ENCODE measurements at places on chromosomes 4 and X. TPM values are rescaled to one million over a fixed set of nuclear protein-coding genes. Genes with fewer than 3 reads are reported as not detected.

Gene MPP1
- total RNA-seq: 36.4 TPM

Gene PRKG2
- 2.0 TPM for total RNA-seq

Gene NSUN7
- total RNA-seq: not detected

Gene NKAP
- 2.5 TPM for total RNA-seq

- H3K27ac ChIP-seq: peak overlapping the region; percentile 63
- DNase-seq: peak; percentile 99
- H3K4me3 ChIP-seq: no peak overlapping the region
- H3K4me1 ChIP-seq: peaks cover 36% of the 10 kb centered on the region
- no peaks in the 10 kb centered on the region for H3K27me3 ChIP-seq
Measured at GRCh38 chr4:76987153-76987591, 37.6 kb downstream of the SEPTIN11 start.

GRCh38 chr4:104575278-104575677, 80.6 kb upstream of the CXXC4 start:
- no peak overlapping the region for H3K27ac ChIP-seq
- no peaks in the 10 kb centered on the region for H3K36me3 ChIP-seq
- H3K27me3 ChIP-seq: no peaks in the 10 kb centered on the region
- no peak overlapping the region for H3K4me3 ChIP-seq
- DNase-seq: no peak
- H3K4me1 ChIP-seq: no peaks in the 10 kb centered on the region

DNA sequence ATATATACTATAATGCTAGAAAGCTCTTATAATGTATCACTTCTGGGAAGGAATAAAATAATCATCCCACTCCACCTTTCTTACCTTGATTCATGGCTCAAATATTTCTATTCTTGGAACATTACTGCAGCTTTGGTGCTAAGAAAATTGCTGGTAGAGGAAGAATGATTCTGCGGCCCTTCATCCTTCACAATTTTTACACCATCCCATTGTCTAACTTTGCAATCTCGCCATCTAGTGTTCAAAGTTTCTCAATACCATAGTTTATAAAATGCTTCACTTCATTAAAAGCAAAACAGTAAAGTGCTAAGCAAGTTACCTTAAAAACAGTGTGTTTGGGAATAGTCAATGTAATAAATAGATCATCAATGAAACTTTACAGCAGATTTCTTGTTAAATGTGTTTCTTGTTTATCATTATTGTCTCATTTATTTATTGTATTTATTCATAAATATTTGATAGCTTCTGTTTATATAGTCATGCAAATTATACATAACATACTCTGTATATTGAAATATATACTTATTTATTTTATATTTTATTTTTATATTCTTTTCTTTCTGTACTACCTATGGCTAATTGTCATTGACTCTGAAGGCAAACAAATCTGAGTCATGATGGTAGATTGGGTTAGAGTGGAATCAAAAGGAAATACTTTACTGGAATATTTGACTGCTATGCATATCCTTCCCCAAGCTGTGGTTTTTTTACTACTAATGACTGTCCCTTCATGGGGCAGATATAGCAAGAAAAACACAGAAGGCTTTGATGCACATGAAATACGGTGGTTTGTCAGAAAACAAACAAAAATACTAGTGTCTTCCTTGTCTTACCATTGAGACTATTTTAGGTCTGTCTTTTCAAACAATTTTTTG, 390.7 kb downstream of the MAPK10 start:
- DNase-seq: peak; percentile 72
- H3K27me3 ChIP-seq: no peaks in the 10 kb centered on the region
- no peak overlapping the region for H3K27ac ChIP-seq
- peaks cover 6% of the 10 kb centered on the region for H3K4me1 ChIP-seq
- no peaks in the 10 kb centered on the region for H3K36me3 ChIP-seq
- H3K4me3 ChIP-seq: no peak overlapping the region

- H3K27me3 ChIP-seq: peaks cover 2% of the 10 kb centered on the region
Measured at GRCh38 chrX:44291468-44292092, 51.9 kb downstream of the EFHC2 start.

- no peak overlapping the region for H3K4me3 ChIP-seq
- H3K27ac ChIP-seq: no peak overlapping the region
- H3K4me1 ChIP-seq: no peaks in the 10 kb centered on the region
- no peaks in the 10 kb centered on the region for H3K36me3 ChIP-seq
Measured at GRCh38 chr4:153364061-153364460, 19.6 kb downstream of the MND1 start.

GRCh38 chr4:32672359-32672758, 1952.2 kb downstream of the PCDH7 start:
- no peaks in the 10 kb centered on the region for H3K36me3 ChIP-seq
- no peak overlapping the region for H3K4me3 ChIP-seq
- H3K27me3 ChIP-seq: no peaks in the 10 kb centered on the region

GRCh38 chr4:38177641-38178391, 217.6 kb downstream of the PTTG2 start:
- peaks cover 12% of the 10 kb centered on the region for H3K4me1 ChIP-seq
- no peak for DNase-seq
- H3K4me3 ChIP-seq: no peak overlapping the region
- no peaks in the 10 kb centered on the region for H3K27me3 ChIP-seq
- H3K36me3 ChIP-seq: no peaks in the 10 kb centered on the region

- no peaks in the 10 kb centered on the region for H3K36me3 ChIP-seq
- H3K4me1 ChIP-seq: peaks cover 4% of the 10 kb centered on the region
- H3K27ac ChIP-seq: no peak overlapping the region
- no peak for DNase-seq
- H3K27me3 ChIP-seq: peaks cover 33% of the 10 kb centered on the region
Measured at GRCh38 chr4:157221426-157221894, 932 bp downstream of the GRIA2 start.

GRCh38 chrX:107826238-107827029, 768 bp downstream of the MID2 start:
- H3K27ac ChIP-seq: no peak overlapping the region
- H3K36me3 ChIP-seq: no peaks in the 10 kb centered on the region
- peak overlapping the region; percentile 43 for H3K4me3 ChIP-seq
- DNase-seq: peak; percentile 1
- H3K4me1 ChIP-seq: no peaks in the 10 kb centered on the region
